ENCODE measurements at places on chromosomes 12 and 14. TPM values are rescaled to one million over a fixed set of nuclear protein-coding genes. Genes with fewer than 3 reads are reported as not detected.

SERPINA1 gene
- total RNA-seq: 1.1 TPM

MAP3K9 gene
- 7.2 TPM for total RNA-seq

MYH7 gene
- not detected for total RNA-seq

ARID2 gene
- 14.6 TPM for total RNA-seq

PIWIL1 gene
- total RNA-seq: not detected

SLC17A8 gene
- total RNA-seq: not detected

SUDS3 gene
- total RNA-seq: 21.3 TPM
